ENCODE measurements at places on chromosomes 5 and 9. TPM values are rescaled to one million over a fixed set of nuclear protein-coding genes. Genes with fewer than 3 reads are reported as not detected.

TMEM141 gene
- total RNA-seq = 37.2 TPM

- peaks cover 3% of the 10 kb centered on the region for H3K27me3 ChIP-seq
- no peak for DNase-seq
- peaks cover 1% of the 10 kb centered on the region for H3K36me3 ChIP-seq
- H3K4me1 ChIP-seq = peaks cover 5% of the 10 kb centered on the region
These were observed 192.9 kb upstream of the HMHB1 start for GRCh38 chr5:143619040-143619439.

DNA sequence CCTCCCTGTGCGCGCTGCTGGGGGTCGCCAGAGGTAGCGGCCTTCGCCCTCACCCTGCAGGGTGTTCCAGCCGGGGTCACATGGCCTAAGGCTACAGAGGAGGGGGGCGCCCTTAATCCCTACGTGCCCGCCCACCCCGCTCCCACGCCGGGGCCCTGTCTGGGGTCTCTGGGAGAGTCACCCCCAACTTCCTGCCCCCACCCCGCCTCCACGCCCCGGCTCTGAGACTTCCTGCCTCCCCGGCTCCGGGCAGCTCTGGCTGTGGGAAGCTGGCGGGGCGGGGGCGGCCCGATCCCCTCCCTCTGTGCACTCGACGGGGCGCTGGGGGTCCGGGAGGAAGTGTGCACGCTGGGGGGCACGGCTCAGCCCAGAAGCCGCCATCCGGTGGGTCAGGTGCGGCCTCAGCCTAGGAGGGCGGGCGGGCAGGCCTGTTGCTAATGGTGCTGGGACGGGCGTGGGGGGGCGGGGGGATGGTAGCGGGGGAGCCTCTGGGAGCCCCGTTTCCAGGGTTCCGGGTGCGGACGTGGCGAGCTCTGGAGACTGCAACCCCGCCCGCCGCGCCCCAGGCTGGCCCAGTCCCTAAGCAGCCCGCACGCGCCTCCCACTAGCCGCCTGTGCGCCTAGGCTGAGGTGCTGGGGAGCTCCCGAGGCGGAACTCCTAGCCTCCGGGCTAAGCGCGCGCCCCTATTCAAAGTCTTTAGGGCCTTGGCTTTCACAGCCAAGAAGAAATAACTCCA lies 61.6 kb downstream of the CXXC5 start:
- no peaks in the 10 kb centered on the region for H3K36me3 ChIP-seq
- no peak overlapping the region for H3K4me3 ChIP-seq
- DNase-seq = no peak
- peaks cover 54% of the 10 kb centered on the region for H3K27me3 ChIP-seq
- peaks cover 5% of the 10 kb centered on the region for H3K4me1 ChIP-seq

DNA sequence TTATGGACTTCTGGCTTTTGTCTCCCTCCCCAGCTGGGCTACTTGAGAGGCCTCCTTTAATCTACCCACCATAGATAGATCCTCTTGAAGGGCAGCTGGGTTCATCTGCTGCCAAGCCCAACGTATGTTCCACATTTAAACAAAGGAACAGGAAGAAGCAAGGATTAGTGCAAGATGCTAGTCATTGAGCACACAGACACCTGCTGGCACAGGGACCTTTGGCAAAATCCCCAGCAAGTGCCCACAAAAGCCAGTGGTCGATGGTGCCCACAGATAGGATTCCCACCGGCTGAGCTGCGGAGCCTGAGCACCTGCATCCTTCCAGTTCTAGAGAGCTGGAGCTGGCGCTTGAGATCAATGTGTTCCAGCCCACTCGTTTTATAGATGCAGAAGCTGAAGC lies 57.7 kb upstream of the SHB start:
- H3K36me3 ChIP-seq = no peaks in the 10 kb centered on the region
- H3K4me3 ChIP-seq = no peak overlapping the region
- DNase-seq = no peak
- peaks cover 6% of the 10 kb centered on the region for H3K27me3 ChIP-seq

C1QTNF3 gene
- total RNA-seq = 1.8 TPM

GRCh38 chr9:38443597-38443996 lies 19.3 kb upstream of the IGFBPL1 start:
- DNase-seq = no peak
- H3K4me3 ChIP-seq = no peak overlapping the region
- H3K36me3 ChIP-seq = no peaks in the 10 kb centered on the region
- H3K4me1 ChIP-seq = no peaks in the 10 kb centered on the region

GRCh38 chr5:158464383-158464782 lies 605.4 kb upstream of the CLINT1 start:
- H3K4me3 ChIP-seq = no peak overlapping the region
- no peaks in the 10 kb centered on the region for H3K36me3 ChIP-seq
- H3K27ac ChIP-seq = no peak overlapping the region
- H3K27me3 ChIP-seq = no peaks in the 10 kb centered on the region

- H3K36me3 ChIP-seq = no peaks in the 10 kb centered on the region
- no peak overlapping the region for H3K4me3 ChIP-seq
- no peak for DNase-seq
These were observed 311.3 kb downstream of the SPATA31D1 start for GRCh38 chr9:82299870-82300269.

NTNG2 gene
- 4.6 TPM for total RNA-seq

GRCh38 chr5:126002222-126002897 lies 420.8 kb upstream of the GRAMD2B start:
- H3K27me3 ChIP-seq = no peaks in the 10 kb centered on the region
- no peak for DNase-seq
- no peak overlapping the region for H3K4me3 ChIP-seq
- no peak overlapping the region for H3K27ac ChIP-seq
- H3K36me3 ChIP-seq = no peaks in the 10 kb centered on the region

- H3K27me3 ChIP-seq = no peaks in the 10 kb centered on the region
- H3K4me3 ChIP-seq = no peak overlapping the region
- no peaks in the 10 kb centered on the region for H3K4me1 ChIP-seq
These were observed 1499.6 kb downstream of the EFNA5 start for GRCh38 chr5:106171132-106171531.

DNA sequence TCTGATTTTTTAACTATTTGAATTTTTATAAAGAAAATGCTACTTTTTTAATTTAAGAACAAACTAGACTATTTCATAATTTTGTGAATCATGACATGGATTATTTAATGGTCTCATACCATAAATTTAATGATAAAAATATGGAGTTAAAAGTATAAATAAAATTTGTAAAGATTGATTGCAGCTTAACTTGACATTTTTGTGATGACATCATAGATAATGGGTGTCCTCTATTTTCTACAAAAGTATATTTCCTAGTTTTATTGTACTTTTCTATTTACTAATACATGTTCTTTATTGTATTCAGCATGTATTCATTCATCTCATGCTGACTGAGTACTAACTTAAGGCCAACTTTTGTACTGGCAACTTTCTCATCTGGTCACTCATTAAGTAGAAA lies 1096.5 kb downstream of the NR2F1-AS1 start:
- DNase-seq = no peak
- no peaks in the 10 kb centered on the region for H3K36me3 ChIP-seq
- no peak overlapping the region for H3K27ac ChIP-seq
- H3K4me1 ChIP-seq = no peaks in the 10 kb centered on the region

LRRC70 gene
- total RNA-seq = 0.86 TPM

CNOT6 gene
- total RNA-seq = 49.7 TPM

DNA sequence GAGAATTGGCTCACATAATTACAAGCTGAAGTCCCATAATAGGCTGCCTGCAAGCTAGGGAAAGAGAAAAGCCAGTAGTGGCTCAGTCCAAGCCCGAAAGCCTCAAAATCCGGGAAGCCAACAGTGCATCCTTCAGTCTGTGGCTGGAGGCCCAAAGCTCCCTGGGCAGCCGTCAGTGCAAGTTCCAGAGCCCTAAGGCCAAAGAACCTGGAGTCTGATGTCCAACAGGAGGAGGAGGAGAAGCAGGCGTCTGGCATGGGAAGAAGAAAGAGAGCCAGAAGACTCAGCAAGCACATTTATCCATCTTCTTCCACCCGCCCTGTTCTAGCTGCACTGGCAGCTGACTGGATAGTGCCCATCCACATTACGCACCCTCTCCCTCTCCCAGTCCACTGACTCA lies 213.4 kb downstream of the GAS1 start:
- H3K27ac ChIP-seq = no peak overlapping the region
- H3K27me3 ChIP-seq = peaks cover 1% of the 10 kb centered on the region
- no peaks in the 10 kb centered on the region for H3K4me1 ChIP-seq

NXNL2 gene
- total RNA-seq = not detected

GRCh38 chr9:109721001-109721400 lies 59.0 kb upstream of the PALM2AKAP2 start:
- no peak for DNase-seq
- no peaks in the 10 kb centered on the region for H3K4me1 ChIP-seq
- peaks cover 12% of the 10 kb centered on the region for H3K27me3 ChIP-seq
- H3K27ac ChIP-seq = no peak overlapping the region
- H3K4me3 ChIP-seq = no peak overlapping the region

DNA sequence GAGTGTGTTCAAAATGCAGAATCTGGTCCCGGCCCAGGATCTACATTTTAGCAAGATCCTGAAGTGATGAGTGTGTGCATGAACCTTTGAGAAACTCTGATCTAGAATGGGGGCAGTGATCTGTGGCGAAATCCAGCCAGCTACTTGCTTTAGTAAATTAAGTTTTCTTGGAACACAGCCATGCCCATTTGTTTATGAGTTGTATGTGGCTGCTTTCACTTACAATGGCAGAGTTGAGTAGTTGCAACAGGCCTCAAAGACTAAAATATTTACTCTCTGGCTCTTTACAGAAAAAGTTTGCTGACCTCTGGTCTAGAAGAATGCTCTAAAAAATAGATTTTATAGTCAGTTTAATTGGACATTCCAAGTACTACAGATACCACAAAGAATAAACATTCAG lies 588.3 kb downstream of the BNC2 start:
- no peak overlapping the region for H3K4me3 ChIP-seq
- H3K27me3 ChIP-seq = no peaks in the 10 kb centered on the region
- no peak overlapping the region for H3K27ac ChIP-seq
- no peaks in the 10 kb centered on the region for H3K4me1 ChIP-seq

DNA sequence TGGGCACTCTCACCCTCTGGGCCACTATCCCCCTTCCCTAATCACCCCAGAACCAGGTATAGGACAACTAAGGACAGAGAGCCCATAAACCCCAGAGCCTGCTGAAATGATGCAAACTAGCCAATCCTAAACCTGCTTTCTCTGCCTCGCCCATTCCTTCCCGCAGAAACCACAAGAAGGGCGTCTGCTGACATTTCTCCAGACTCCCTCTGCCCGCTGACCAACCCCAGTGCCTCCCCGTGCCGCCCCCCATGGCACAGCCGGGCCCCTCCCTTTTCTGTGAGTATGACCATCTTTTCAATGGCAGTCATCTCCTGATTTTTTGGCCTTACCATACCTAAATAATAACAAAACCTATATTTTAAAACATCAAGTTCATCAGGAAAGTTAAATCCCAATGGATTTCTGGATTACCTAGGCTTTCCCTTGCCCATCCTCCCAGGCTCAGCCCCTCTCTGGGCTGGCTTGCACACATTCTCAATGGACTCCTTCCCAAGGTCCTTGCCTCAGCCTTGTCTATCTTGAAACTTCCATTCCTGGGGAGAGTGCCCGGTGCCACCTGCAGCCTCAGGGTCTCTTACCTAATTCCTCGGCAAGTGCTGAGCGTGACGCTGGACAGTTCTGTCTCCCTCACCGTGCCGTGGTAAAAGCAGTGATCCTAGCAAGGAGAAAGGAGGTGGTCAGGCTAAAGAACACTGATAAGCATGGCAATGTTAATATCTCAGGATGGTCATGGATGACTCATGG lies 45.2 kb downstream of the ADAM19 start:
- DNase-seq = no peak
- H3K27me3 ChIP-seq = no peaks in the 10 kb centered on the region

- no peak overlapping the region for H3K27ac ChIP-seq
- H3K4me3 ChIP-seq = no peak overlapping the region
- H3K36me3 ChIP-seq = no peaks in the 10 kb centered on the region
- H3K4me1 ChIP-seq = no peaks in the 10 kb centered on the region
These were observed 393.1 kb upstream of the IRX1 start for GRCh38 chr5:3202570-3202969.

DNA sequence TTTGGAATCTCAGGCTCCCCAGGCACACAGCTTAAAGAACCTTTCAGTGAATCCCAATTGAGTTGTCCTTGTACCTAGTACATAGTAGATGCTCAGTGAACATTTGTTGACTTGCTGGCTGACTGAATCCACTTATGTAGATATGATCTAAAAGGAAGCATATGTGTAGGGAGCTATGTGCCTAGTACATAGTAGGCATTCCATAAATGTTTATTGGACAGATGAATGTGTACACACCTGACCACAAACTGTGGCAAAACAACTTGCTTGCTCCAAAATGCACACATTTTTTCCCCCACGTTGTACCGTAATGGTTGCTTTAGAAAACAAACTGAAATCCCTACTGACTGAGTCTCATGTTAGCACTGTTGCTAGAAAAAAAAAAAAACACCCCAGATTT lies 80.2 kb upstream of the IL12B start:
- no peak overlapping the region for H3K27ac ChIP-seq
- H3K4me1 ChIP-seq = peaks cover 64% of the 10 kb centered on the region
- no peak overlapping the region for H3K4me3 ChIP-seq
- peaks cover 9% of the 10 kb centered on the region for H3K36me3 ChIP-seq

- no peaks in the 10 kb centered on the region for H3K4me1 ChIP-seq
- no peak overlapping the region for H3K4me3 ChIP-seq
- H3K27ac ChIP-seq = no peak overlapping the region
- H3K36me3 ChIP-seq = no peaks in the 10 kb centered on the region
These were observed 112.8 kb upstream of the SHB start for GRCh38 chr9:38181866-38182265.

TRIP13 gene
- 37.2 TPM for total RNA-seq

DOCK8 gene
- total RNA-seq = 122 TPM

GRCh38 chr9:2849941-2850340 lies 6.0 kb upstream of the PUM3 start:
- no peak overlapping the region for H3K27ac ChIP-seq
- no peak overlapping the region for H3K4me3 ChIP-seq
- DNase-seq = no peak
- peaks cover 4% of the 10 kb centered on the region for H3K36me3 ChIP-seq
- H3K4me1 ChIP-seq = peaks cover 7% of the 10 kb centered on the region

DNA sequence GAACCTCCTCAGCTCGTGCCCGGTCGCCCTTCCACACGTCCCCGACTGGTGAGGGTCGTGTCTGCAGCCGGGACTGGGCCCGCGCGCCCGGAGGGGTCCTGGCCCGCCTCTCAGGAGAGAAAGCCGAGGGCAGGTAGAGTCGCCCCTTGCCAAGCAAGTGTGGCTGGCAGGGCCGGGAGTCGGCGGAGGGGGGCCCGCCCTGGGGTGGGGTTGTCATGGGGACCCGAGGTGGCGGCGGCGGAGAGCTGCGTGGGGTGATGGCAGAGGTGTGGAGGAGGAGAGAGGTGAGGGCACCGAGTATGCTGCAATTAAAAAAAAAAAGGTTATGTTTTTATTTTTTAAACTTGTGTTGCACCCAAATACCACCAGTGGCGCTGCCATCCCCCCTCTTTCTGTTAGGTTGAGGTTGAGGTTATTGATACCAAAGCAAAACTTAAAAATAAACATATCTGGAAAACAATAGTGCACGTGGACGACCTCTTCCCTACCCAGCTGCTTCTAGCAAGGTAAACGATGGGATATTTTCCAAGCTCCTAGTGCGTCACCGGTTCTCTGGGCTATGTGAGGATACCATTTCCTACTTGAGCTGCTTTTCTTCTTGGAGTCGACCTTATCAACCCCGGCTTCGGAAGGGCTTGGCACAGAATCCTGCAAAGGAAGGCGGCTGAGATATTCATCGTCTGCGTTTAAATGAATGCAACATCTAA lies 660 bp downstream of the SCAMP1 start:
- no peaks in the 10 kb centered on the region for H3K27me3 ChIP-seq
- H3K27ac ChIP-seq = peak overlapping the region; percentile 92

PHPT1 gene
- total RNA-seq = 139 TPM

GRCh38 chr5:139708877-139709581 lies 60.9 kb downstream of the CXXC5 start:
- no peak overlapping the region for H3K27ac ChIP-seq
- H3K4me3 ChIP-seq = no peak overlapping the region
- no peaks in the 10 kb centered on the region for H3K36me3 ChIP-seq
- no peak for DNase-seq
- peaks cover 49% of the 10 kb centered on the region for H3K27me3 ChIP-seq
- H3K4me1 ChIP-seq = peaks cover 5% of the 10 kb centered on the region

Data from activated T-helper 1 cell treated with anti-CD3 and anti-CD28 coated beads, Interleukin-12 subunit alpha, Interleukin-12 subunit beta, Interleukin-2, Interleukin-4 antibody, amounts not matched to agents 30 ng/mL and 10 ng/mL and 1 ng/mL, durations not matched to agents 14 hours and 24 hours and 36 hours (primary cell).